ENCODE measurements at places on chromosomes 6 and 20.

DNA sequence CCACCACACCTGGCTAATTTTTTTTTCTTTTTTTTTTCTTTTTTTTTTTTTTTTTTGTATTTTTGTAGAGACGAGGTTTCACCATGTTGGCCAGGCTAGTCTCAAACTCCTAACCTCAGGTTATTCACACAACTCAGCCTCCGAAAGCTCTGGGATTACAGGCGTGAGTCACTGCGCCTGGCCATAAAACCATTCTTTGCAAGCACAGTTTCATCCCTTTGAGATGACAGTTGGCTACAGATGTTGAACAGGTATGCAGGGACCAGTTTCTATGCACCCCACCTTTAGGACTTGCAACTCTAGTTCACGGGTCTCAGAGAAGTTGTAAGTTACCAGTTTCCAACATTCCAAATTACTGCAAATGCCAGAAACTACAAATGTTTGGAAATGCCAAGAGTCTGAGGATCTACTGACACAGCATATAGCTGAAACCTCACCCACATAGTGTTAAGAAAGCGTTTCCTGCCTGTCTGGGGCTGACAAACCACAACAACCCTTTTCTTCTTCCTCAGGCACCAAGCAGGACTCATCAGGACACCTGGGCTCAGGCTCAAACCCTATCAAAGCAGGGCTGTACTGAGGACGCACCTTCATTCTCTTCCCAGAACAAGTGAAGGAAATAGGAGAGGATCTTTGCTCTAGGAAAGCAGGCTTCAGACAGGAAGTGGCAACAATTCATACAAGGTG lies 22.9 kb downstream of the ARHGAP18 start:
- DNase-seq: no peak

DNA sequence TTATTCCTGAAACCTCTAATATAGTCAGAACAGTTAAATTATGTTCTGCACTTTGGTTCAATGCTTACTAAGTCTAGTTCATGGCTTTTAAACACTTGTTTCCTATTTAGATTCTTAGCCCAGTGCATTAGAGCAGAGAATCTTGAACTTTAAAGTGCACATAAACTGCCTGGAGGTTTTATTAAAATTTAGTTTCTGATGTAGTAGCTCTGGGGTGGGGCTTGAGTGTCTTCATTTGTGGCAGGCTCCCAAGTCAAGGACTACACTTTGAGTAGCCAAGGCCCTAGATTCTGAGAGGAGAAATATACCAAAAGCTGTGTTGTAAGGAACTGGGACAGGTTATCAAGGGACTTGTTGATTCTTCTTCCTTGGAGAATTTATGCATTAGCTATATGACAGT lies 1604.2 kb downstream of the KHDRBS2 start:
- no peak for DNase-seq

GRCh38 chr6:125310994-125311649 lies 9.4 kb upstream of the HDDC2 start:
- peak; percentile 57 for DNase-seq

DNA sequence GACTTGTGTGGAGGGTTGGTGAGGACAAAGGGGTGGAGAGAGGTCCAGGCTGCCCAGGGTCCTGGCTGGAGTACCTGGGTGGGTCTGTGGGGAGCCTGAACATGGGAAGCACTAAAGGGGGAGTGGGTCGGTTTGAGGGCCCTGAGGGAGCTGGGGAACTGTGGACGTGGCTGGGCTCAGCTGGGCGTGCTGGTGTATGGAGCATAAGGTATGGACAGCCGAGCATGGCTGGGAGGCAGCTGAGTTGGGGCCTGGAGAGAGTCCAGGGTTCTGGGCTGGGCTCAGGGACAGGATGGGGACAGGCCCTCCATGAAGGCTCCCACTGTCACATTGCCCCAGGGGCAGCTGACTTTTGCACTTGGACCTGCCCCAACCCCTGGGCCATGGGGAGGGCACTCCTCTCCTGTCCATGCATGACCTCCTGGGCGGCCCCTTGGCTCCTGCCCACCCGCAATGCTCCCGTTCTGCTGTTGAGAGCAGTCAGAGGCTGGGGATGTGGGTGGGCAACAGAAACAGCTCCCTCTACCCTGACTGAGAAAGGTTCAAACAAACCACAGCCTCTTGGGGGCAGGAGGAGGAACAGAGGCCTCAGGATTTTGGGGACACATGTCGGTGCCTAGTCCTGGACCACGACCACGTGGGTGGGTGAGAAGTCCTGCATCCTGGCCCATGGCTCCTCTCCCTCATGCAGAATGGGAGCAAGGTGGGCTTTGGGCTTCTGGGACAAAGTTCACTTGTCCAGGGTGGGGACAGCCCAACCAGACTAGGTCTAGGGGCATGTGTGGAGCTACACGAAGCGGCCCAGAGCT lies 4.5 kb downstream of the C20orf204 start:
- no peak for DNase-seq

DNA sequence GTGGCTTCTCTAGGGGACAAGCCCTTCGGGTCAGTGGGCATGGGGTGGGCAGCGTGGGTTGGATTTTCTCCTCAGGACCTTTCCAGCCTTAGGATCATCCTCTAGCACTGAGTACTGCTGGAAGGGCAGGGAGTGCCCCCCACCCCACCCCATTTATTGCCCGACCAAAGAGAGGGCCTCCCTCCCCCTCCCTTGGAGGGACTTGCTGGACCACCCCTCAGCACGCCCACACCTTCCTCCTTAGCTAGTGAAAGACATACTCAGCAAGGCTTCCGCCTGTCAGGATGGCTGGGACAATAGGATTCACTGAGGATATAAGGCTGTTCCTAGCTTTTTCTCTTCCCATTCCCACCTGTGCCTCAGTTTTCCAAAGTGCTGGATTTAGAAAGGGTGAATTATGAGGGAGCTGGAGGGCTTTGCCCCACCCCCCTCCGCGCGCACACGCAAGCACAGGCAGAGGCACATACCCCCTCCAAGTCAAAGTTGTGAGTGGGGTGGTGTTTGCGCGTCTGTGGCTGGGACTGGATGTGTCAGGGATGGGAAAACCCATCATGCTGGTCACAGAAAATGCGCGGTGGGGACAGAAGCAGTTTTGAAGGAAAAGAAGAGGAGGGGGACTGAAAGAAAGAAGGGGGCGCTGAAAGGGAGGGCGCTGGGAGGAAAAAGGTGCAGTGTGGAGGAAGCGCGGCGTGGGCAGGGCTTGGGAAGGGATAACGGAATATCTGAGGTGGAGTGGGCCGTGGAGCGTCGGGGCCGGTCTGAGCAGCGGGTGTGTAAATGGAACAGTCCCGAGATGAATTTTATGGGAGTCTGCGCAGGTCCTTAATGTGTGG lies 693 bp upstream of the SLC29A1 start:
- DNase-seq: peak; percentile 74

DNA sequence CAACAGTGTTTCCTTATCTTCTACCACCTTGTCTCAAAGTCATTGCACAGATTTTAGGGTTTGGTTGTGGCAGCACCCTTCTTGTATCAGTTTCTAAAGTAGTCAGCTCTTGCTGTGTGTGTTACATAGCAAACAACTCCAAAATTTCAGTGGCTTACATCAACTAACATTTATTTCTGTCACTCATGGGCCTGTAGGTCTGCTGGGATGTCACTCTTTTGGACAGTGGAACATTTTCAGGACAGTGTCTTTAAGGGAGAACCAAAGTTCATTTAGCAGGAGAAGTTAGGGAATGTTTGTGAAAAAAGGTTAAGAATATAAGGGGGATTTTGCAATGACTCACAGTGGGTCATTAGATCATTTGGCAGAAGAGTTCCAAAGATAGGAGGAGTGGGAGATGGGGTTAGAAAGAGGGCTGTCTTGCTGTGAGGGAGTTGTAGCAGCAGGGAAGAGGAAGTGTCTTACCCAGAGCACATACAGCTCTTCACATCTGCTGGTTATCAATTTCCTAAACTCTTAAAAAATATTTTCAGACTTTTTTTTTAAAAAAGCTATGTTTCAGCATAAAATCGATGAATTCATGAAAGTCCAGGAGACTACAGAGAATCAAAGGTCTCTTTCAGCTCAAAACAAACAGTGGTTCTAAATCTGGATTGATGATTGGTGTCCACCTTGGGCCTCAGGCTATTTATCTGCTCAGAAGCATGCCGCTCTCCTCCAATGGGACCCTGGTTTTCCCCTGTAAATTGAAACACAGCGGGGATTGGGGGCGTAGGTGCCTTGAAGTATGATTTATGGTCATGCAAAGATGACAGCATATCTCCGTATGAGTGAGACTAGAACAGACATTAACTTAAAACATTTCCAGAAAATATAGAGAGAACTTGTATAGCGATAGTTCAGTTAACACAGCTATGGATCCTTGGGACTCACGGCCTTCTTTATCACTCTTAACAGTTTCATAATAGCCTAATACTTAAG lies 117.3 kb downstream of the B3GAT2 start:
- DNase-seq: no peak

GRCh38 chr6:113871975-113872374 lies 14.8 kb downstream of the MARCKS start:
- DNase-seq: no peak

- DNase-seq: no peak
Measured at GRCh38 chr6:22764496-22764895, 195.1 kb downstream of the HDGFL1 start.

- DNase-seq: no peak
Measured at GRCh38 chr6:130473886-130474285, 108.1 kb downstream of the TMEM200A start.

DNA sequence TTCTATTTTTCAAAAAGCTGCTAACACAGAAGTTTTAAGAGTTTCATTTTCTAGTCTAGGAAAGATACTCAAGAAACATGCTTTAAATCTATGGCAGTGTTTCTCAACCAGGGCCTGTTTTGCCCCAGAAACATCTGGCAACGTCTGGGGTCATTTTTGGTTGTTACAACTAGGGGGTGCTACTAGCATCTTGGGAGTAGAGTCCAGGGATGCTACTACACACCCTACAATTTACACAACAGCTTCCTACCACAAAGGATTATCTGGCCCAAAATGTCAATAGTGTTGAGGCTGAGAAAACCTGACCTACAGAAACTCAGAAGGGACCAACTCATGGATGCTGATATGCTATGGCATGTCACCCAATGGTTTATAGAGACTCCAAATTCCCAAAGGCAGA lies 24.4 kb downstream of the SERAC1 start:
- peak; percentile 71 for DNase-seq

DNA sequence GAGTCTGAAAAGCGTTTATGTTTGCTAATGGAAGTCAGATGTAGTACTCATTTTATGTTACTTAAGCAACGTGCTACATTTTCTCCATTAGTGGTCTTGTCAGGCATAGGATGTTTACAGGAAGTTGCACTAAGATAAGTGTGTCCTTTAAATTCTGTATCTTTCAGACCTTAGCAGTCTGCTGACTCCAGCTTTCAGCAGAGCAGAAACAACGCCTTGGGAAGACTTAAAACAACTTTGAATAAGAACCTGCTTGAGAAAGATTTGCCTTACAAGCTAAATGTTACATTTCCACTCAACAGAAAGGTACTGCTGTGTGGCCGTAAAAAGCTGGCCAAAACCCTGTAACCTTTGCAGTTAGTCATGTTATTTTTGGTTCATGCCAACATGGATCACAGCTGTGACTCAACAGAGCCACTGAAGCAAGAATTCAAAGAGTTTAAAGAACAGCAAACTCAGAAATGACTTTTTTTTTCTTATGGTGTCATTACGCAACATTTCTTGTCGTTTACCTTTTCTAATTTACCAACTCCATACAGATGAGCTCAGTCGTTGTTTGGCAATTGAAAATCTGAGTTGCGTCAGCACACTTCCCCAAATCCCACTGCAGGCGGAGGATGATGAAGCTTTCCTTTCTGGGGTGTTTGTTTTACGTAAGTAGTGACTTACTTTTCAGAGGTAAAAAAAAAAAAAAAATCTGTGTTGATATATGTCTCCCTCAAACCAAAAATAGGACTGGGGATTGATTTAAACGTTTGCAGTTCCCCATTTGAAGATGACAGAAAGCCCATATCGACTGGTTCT lies 27.9 kb upstream of the BMP6 start:
- DNase-seq: no peak

- DNase-seq: no peak
Measured at GRCh38 chr6:128271011-128271410, 249.4 kb downstream of the PTPRK start.

- DNase-seq: no peak
Measured at GRCh38 chr6:108609276-108609769, 48.6 kb downstream of the FOXO3 start.

DNA sequence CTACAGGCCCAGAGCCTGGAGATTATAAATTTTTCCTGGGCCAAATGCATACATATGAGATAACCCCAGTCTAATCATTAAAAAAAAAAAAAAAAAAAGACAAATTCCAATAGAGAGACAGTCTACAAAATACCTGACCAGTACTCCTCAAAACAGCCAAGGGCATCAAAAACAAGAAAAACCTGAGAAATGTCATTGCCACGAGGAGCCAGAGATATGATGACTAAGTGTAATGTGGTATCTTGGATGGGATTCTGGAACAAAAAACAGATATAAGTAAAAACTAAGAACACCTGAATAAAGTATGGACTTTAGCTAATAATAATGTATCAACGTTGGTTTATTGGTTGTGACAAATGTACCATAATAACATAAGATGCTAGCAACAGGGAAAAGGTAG lies 24.9 kb downstream of the UBE2V1 start:
- no peak for DNase-seq

- no peak for DNase-seq
Measured at GRCh38 chr6:111971866-111972532, 81.9 kb upstream of the CCN6 start.

GRCh38 chr6:125753218-125753936 lies 3.9 kb downstream of the HEY2 start:
- DNase-seq: no peak

GRCh38 chr6:40634429-40634828 lies 47.3 kb upstream of the LRFN2 start:
- DNase-seq: no peak

DNA sequence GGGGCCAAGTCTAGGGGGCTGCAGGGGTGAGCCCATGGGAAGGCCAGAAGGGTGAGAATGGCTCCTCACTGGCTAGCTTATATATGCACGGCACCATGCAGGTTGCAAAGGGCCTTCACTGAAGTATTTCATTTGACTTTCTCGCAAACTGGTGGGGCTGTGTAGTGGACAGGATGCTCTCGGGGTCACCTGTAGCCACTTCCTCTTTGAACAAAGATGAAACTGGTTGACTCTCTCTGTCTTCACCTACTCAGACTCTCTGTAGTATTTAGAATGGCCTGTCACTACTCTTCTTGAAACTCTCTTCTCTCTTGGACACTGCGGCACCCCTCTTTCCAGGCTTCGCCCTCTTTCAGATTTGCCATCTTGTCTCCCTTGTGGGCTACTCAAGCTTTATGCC lies 560.5 kb downstream of the PKHD1 start:
- no peak for DNase-seq

GRCh38 chr6:43146709-43147688 lies 24.1 kb upstream of the SRF start:
- no peak for DNase-seq

Data from endodermal cell (in vitro differentiated cells).